ENCODE measurements at places on chromosomes 1 and 21. TPM values are rescaled to one million over a fixed set of nuclear protein-coding genes. Genes with fewer than 3 reads are reported as not detected.

- peak; percentile 24 for DNase-seq
Observed at GRCh38 chr1:75502776-75503175, 108.1 kb downstream of the SLC44A5 start.

- DNase-seq: no peak
Observed at GRCh38 chr21:30719401-30719800, 824 bp upstream of the KRTAP21-3 start.

DNA sequence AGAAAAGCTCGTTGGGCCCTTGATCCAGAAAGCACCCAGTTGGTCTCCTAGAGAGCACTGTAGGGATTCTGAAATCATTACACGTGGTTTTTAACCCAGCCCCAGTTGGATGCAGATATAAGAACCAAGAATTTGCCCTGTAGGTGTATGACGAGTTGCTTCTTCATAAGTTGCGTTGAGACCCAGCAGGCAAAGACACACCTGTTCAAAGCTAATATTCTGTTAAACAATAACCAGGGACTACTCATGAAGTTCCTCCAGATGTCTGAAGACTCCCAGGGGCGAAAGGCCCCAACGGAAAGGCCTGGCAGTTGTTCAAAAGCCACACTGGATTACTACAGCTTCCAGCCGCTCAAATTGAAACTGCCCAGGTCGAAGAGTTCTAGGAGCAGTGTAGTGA, 88.6 kb upstream of the HNRNPU start:
- peak; percentile 48 for DNase-seq

DNA sequence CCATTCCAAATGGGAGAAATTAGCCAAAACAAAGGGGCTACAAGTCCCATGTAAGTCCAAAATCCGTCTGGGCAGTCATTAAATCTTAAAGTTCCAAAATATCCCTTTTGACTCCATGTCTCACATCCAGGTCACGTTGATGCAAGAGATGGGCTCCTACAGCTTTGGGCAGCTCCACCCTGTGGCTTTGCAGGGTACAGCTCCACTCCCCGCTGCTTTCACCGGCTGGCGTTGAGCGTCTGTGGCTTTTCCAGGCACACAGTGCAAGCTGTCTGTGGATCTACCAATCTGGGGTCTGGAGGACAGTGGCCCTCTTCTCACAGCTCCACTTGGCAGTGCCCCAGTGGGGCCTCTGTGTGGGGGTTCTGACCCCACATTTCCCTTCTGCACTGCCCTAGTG, 130.2 kb downstream of the TPR start:
- DNase-seq: no peak

DNA sequence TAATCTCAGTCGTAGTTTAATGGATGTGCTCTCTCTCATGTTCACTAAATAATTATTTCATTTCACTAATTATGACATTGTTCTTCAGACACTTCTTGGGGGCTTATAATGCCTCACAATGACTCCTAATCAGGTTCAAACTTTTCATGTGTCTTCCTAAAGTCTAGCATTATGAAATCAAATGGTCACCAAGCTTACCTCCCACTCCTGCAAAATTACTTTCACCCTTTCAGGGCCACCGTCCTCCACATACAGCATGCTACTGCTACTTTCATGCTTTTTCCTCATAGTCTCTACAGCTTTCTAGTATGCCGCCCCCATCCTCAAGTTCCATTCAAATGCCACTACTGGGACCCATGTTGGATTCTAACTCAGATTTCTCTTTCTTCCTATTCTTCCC, 59.8 kb upstream of the C1orf53 start:
- DNase-seq: no peak

DNA sequence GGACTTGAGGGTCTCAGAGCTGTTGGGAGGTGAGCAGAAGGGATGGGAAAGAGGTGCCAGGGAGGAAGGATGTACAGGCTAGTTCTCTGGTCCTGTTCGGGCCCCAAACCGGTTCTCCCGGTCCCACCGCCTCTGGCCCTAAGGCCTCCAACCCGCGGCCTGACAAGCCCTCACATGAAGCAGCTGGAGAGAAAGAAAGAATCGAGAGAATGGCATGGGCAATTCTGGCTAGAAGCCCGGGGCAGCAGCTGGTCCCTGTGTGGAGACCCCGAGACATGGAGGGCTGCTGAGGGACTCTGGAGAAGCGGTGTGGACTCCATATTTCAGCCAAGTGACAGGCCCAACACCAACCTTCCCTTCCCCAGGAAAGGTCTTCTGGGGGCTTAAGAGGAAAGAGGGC, 730 bp downstream of the CDC42SE1 start:
- DNase-seq: peak; percentile 91

- no peak for DNase-seq
Observed at GRCh38 chr1:34970829-34971228, 14.3 kb downstream of the TMEM35B start.

DNA sequence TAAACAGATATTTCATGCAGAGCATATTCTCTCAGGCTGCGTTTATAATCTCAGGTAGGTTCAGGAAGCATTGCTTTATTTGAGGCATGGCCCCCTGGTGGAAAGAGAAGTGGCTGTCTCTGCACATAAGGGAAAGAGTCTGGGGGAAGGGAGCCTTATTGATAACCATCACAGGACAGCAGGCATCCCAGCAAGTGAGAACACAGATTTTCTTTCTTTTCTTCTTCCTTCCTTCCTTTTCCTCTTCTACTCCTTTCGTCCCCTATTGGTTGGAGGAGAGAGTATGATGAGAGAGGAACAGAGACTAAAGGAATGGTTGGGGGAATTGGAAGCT, 21.9 kb downstream of the TSNAX start:
- DNase-seq: peak; percentile 49

- DNase-seq: no peak
Observed at GRCh38 chr1:169295425-169295824, 72.2 kb downstream of the NME7 start.

- no peak for DNase-seq
Observed at GRCh38 chr21:34852448-34852847, 183.7 kb downstream of the CLIC6 start.

GRCh38 chr1:31069392-31069791, 3.9 kb upstream of the PUM1 start:
- peak; percentile 13 for DNase-seq

GRCh38 chr1:233879841-233880240, 24.6 kb upstream of the SLC35F3 start:
- DNase-seq: no peak

DNA sequence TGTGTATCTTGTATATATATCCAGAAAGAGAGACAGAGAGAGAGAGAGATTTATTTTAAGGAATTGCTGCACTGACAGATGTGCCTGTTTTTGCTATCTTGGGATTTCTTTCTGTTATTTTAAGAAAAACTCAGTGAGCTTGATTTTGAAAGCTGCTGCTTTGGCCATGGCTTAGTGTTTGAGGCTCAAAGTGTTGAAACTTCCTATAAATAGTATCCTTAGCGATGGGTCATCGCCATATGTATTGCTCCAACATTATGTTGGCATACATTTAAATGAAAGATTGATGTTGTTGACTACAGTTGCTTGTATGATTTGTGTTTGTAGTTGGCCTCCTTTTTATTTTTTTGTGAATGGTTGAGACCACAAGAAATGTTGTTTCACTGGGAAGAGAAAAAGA, 29.0 kb upstream of the NTPCR start:
- DNase-seq: no peak

Gene OR2L8
- not detected for total RNA-seq

Gene TNFRSF18
- not detected for total RNA-seq

Gene DSCAM
- not detected for total RNA-seq

Gene REN
- not detected for total RNA-seq

Gene NUP133
- total RNA-seq: 50.9 TPM

Gene SPRR5
- not detected for total RNA-seq

Data from Calu3 (cell line).